ENCODE measurements at places on chromosomes 12 and 14. TPM values are rescaled to one million over a fixed set of nuclear protein-coding genes. Genes with fewer than 3 reads are reported as not detected.

DNA sequence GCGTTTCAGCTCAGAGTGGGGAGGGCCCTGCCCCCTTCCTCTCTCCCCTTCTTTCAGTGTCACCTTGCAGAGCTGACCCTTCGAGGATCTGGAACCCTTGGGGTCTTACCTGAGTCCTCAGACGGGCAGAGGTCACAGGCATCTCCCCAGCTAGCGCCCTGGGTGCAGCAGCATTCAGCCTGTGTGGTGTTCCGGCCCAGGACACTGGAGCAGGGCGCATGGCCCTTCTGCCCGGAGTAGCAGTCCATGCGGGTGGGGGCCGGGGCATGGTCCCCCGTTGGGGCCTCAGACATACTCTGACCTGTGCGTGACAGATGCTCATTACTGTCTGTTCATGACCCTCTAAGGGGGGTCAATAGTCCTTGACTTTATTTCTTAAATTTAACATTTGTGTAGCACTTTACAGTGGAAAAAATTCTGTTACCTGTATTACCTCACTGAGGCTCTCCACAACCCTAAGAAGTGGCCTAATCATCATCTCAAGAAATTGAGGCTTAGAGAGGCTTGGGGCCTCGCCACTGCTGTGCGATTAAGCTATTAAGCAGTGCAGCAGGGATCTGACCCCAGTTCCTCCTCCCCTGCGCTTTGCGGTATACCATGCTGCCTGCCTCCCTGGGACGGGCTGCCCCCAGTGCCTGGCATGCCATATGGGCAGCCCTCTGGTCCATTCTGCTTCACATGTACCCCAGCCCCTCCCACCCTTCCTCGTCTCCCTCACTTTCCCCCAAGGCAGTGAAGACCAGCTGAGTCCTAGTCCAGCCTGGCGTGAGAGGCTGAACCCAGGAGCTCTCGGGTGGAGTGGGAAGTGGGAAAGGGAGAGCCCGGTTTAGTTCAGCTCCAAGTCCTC lies 11.5 kb downstream of the ISCA2 start:
- H3K27ac ChIP-seq, result no peak overlapping the region
- H3K4me1 ChIP-seq, result peaks cover 17% of the 10 kb centered on the region
- no peak for DNase-seq

DNA sequence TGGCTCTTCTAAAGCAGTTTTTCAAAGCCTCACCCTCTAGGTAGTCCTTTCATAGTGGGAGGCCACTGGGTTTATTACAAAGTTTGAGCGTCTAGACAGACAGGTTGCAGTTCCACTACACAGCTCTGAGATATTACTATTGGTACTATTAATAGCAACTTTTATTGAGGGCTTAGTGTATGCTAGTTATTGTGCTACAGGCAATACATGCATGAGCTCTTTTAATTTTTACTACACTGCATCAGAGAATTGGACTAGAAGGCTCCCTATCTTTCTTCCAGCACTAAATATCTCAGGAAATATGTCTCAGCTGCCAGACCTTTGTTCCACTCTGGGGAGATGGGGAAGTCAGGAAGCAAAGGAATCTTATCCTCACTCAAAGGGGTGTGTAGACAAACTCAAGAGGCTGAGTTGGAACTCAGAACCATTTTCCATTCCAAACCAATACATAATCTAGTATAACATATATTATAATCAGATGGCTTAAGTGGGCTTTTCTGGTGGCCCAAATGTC lies 161.8 kb upstream of the SLC38A2 start:
- peaks cover 37% of the 10 kb centered on the region for H3K4me1 ChIP-seq
- no peaks in the 10 kb centered on the region for H3K36me3 ChIP-seq
- DNase-seq, result no peak
- H3K27me3 ChIP-seq, result no peaks in the 10 kb centered on the region
- H3K27ac ChIP-seq, result no peak overlapping the region

DNA sequence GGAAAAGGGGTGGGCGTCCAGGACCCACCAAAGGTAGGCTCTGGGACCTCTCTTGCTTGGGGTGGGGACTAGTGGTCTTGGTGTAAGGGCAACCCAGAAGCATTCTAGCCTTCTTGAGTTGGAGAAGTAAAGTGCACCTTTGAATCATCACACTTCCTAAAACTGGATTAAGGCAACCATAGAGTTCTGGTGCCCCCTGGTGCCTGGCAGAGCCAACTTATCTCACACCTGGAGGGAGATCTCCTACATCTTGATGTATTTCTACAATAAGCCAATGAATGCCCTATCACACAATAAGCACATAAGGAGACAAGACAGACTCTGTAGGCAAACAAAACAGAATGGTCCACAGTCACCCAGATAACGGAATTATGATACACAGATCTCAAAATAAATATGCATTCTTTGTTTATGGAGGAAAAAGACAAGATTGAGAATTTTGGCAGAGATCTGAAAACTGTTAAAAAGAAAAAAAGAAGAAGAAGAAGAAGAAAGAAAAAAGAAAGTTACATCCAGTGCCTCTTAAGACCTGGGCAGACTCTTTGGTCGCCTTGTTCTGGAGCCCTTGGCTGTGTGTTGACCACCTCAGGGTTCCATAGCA lies 95.9 kb upstream of the PPP2R5C start:
- H3K36me3 ChIP-seq, result no peaks in the 10 kb centered on the region
- no peak overlapping the region for H3K4me3 ChIP-seq

- peaks cover 9% of the 10 kb centered on the region for H3K4me1 ChIP-seq
- H3K27ac ChIP-seq, result no peak overlapping the region
- no peak overlapping the region for H3K4me3 ChIP-seq
- no peak for DNase-seq
Measured at GRCh38 chr14:59428581-59429012, 36.6 kb downstream of the GPR135 start.

DNA sequence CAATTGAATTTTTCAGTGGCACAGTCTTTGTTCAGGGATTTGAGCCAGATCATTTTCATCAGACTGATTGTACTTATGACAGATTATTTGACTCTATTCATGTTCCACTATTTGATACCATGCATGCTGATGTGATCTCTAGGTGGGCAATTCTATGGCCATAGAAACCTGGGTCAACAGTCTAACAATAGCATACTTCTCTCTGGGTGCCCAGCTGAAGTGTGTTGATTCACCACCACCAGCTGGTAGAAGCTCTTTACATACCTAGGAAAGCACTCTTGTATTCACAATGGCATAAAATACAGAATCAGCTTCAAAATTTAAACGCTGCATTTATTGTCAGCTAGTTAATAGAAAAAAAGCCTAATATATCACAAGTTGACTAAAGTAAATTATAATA lies 90.2 kb upstream of the TMTC2 start:
- H3K36me3 ChIP-seq, result no peaks in the 10 kb centered on the region
- no peak overlapping the region for H3K4me3 ChIP-seq
- no peak for DNase-seq

DNA sequence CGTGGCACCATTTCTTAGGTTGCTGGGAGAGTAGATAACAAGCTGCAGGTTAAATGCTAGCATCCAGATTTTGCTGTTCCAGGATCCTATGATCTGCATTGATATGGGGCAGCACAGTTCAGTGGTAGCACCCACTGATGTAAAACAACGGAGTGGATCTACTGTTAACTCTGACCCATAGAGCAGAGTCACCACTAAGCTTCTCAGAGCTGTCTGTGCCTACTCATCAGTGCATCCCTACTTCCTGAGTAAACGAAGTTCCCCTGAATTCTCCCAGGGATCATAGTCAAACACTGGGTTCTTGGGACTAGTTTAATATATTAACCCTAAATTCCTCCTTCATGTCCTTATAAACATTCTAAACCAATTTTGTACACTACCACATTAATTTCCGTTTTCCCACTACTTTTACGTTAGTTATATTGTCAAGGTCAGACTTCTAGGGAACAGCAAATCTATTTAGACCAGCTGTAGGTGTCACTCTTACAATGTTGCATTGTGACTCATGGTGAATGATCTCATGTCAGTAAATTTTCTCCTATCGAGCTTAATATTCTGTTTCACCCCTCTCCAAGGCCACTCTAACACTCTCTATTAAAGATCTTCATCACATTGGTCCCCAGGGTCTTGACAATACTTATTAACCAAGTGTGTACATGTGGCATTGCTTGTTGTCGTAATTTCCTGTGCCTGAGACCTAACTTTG lies 10.3 kb downstream of the RERGL start:
- H3K4me1 ChIP-seq, result no peaks in the 10 kb centered on the region
- DNase-seq, result no peak
- no peak overlapping the region for H3K4me3 ChIP-seq
- no peaks in the 10 kb centered on the region for H3K27me3 ChIP-seq
- H3K36me3 ChIP-seq, result no peaks in the 10 kb centered on the region

GRCh38 chr12:103962493-103962892 lies 3.2 kb upstream of the TDG start:
- no peaks in the 10 kb centered on the region for H3K27me3 ChIP-seq
- no peak overlapping the region for H3K4me3 ChIP-seq
- DNase-seq, result no peak
- H3K27ac ChIP-seq, result no peak overlapping the region
- H3K4me1 ChIP-seq, result peaks cover 13% of the 10 kb centered on the region
- H3K36me3 ChIP-seq, result no peaks in the 10 kb centered on the region

Gene A2ML1
- total RNA-seq, result not detected

Gene HEBP1
- 41.0 TPM for total RNA-seq

Gene HVCN1
- total RNA-seq, result 0.15 TPM

Gene TMCC3
- 4.5 TPM for total RNA-seq

Gene LPAR5
- total RNA-seq, result 5.2 TPM

All from HCT116 (cell line).